Activated T-cell treated with anti-CD3 and anti-CD28 coated beads, Interleukin-2, amount 50 U/mL, for 1 hour (primary cell): ENCODE measurements at places on chromosomes 11 and 22.

GRCh38 chr22:21450320-21450831 is 16.8 kb upstream of the TMEM191C start:
- DNase-seq: no peak

DNA sequence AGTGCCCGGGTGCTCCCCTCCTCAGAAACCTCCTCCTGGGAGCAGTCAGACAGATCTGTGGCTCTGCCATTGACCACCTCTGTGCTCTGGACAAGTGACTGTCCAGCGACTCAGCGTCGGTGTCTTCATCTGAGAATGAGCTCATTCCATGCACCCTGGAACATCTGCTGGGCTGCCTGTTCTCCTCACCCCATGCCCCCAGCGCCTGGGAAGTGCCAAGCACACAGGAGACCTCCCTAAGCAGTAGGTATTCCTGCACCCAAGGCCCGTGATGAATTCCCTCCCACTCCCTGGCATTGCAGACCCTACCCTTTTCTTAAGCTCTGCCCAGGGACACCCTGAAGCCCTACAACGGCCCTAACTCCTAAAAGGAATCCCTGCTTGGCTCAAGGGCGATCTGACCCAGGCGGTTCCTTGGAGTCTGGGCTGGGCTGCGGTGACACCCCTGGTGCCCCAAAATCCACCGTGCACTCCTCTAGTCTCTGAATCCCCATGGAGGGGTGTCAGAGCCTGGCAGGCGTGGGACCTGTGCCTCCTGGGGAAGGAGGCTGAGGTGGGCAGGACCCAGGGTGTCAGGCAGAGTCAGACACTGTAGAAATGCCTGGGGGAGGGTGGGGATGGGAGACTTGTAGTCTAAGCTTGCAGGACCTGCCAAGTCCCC is 92.0 kb downstream of the CEP164 start:
- DNase-seq: no peak

GRCh38 chr11:117654281-117655255 is 142.4 kb downstream of the DSCAML1 start:
- DNase-seq: no peak

DNA sequence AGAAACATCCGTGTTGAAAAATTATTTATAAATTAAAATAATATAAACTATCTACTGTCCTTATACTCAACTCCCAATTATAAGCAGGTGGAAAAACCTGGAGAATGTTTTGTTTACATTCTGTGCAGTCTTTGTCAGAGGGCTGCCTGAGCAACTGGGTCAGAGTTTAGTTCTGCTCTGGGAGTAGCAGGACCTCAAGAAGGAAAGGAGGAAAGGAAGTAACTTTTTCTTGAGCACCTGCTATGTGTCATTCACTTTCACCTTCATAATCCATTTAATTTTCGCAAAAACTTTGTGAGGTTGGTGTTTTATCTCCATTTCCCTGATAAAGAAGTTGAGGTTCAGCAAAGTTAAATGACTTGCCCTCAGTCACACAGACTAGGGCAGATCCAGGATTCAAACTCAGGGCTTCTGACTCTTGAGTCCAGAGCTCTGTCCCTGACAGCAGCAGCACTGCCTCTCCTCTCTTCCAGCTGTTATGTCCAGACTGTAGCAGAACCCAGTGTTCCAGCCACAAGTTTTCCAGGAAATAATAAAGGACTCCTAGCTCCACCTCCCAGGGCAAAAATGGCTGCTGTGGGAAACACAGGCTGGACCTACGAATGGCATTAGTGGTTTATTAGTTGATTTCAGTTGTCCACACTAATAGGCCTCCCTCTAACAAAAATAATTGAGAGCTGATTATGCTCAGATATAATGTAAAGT is 6.4 kb downstream of the CD3E start:
- DNase-seq: no peak

- DNase-seq: no peak
Observed at GRCh38 chr11:34997952-34998528, 81.6 kb downstream of the PDHX start.

GRCh38 chr11:25860677-25861450 is 471.1 kb upstream of the ANO3 start:
- no peak for DNase-seq

- DNase-seq: no peak
Observed at GRCh38 chr22:28222976-28223745, 304.1 kb upstream of the PITPNB start.

- no peak for DNase-seq
Observed at GRCh38 chr22:27207907-27208306, 550.5 kb downstream of the MIAT start.

GRCh38 chr11:118115048-118115447 is 28.3 kb upstream of the SMIM35 start:
- no peak for DNase-seq

DNA sequence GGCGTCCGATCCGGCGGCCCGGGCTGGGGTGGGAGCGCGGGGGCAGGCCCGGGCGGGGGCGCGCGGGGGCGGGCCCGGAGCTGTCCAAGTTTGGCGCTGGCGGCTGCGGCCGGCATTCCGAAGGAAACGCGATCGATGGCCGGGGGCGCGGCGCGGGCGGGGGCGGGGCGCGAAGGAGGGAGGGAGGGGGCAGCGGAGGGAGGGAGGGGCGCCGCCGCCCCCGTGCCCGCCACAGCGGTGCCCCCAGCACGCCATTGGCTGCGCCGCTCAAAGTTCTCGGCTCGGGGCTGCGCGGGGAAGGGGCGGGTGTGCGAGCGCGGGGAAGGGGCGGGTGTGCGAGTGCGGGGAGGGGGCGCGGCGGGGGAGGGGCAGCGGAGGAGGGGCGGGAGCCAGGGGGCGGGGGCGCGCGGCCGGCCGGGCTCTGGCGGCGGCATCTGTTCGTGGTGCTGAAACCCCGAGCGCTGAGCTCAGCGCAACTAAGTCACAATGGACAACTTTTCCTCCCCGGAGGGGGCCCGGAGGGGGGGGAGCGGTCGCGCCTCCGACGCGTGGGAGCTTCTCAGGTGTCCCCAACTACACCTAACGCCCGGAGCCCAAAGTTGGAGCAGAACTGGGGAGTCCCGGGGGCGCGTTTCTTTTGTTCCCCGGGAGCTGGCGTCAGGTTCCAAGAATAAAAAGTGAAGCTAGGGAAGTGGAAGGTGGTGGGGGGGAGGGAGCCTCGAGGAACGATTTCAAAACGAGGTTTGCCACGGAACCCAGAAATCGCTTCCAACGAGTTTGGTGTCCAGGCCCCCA is 2.2 kb downstream of the PHF21B start:
- DNase-seq: no peak

- no peak for DNase-seq
Observed at GRCh38 chr11:103735497-103736032, 300.9 kb upstream of the DDI1 start.

GRCh38 chr11:43998308-43998707 is 49.5 kb upstream of the ACCSL start:
- DNase-seq: no peak

DNA sequence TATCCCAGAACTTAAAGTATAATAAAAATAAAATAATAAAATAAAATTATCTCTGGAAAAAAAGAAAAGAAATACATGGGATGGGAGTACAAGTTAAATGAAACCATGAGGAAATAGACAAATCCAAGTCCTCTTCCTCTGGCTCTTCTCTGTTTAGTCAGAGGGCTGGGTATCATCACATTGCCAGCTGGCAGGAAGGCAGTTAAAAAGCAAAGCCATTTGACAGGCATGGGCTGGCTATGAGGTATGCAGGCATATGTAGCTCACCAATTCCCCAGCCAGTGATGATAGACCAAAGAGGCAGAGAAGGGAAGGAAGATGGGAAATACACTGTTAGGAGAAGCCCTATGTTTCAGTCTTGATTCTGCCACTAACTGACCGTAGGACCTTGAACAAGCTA is 6.5 kb downstream of the LYVE1 start:
- no peak for DNase-seq

GRCh38 chr11:44564670-44565210 is 723 bp upstream of the CD82 start:
- no peak for DNase-seq

DNA sequence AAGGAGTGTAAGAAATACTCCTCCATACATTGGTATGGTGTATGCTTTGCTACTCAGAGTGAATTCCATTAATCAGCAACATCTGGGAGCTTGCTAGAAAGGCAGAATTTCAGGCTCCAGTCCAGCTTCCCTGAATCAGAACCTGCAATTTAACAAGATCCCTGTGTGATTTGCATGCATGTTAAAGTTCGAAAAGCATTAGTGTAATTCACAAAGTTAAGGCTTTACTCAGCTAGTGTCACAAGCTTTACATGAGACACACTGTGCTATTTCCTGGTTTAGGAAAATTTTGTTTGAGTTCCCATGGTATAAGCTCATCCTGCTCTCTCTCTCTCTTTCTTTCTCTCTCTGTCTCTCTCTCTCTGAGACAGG is 37.0 kb upstream of the HEPHL1 start:
- DNase-seq: no peak

DNA sequence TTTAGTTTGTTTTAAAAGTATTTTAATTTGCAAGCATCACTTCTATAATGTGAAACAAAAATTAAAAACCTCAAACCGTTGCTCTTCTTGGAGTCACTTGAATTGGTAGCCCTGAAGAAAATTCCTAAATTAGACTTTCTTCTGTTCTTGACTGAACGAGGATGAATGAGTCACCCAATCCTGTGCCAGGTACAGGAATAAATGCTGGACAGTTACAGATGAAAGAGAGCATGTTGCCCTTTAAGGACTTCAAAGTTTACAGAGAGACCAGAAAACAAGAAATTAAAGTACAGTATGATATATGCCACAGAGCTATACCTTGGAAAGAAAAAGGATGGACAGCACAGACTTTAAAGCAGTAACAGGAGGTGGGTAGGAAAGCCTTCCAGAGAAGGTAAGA is 41.3 kb upstream of the CXCR5 start:
- DNase-seq: no peak

- no peak for DNase-seq
Observed at GRCh38 chr22:50286275-50286674, 16.1 kb upstream of the MAPK11 start.

GRCh38 chr11:46118702-46119351 is 2.4 kb downstream of the PHF21A start:
- DNase-seq: no peak
